Astrocyte (in vitro differentiated cells and primary cell): ENCODE measurements at places on chromosomes 7 and 10. TPM values are rescaled to one million over a fixed set of nuclear protein-coding genes. Genes with fewer than 3 reads are reported as not detected.
A peak's percentile ranks its signal among the peaks of the same experiment; 100 is the strongest.

Gene CPEB3
- 1.2 and 1.6 TPM in 2 replicates for total RNA-seq

GRCh38 chr10:8502573-8502972, 448.1 kb downstream of the GATA3 start:
- no peak for DNase-seq

GRCh38 chr10:132164761-132165278, 21.9 kb upstream of the DPYSL4 start:
- no peak for DNase-seq

- no peak for DNase-seq
Observed at GRCh38 chr10:101766753-101767599, 8.9 kb downstream of the FGF8 start.

DNA sequence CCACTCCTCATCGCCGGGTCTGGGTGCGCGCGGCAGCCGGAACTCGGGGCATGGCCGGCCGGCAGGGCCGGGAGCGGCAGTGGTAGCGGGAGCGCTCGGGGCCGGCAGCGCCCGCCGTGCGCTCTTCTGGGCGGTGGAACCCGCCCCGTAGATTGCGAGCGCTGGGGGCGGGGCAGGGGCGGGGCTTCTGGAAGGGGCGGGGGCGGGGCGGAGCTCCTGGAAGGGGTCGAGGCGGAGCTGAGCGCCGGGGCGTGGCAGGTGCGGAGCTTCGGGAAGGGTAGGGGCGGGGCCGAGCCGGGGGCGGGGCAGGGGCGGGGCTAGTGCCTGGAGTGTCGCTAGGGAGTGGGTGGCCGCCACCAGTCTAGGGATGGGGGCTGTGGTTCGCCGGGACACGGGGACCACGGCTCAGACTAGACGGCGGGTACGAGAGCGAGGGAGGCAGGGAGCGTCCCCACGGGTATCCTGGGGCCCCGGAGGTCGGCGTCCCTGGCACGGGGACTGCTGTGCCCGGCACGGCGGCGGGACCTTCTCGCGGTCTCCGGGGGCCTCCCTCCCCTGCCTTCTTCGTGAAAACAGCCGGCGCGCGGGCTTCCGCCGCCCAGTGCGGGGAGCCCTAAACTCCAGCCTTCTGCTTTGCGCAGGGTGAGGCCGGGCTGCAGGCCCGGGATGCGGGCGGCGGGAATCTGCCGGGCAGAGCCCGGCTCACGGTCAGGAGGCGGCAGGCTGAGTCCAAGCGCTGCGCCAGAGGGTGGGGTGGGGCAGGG, at the start of gene STK32C:
Gene STK32C (minus strand): TSS at position 128 of the 764 bp plus-strand sequence. CDS start 117 bp downstream, at position 11.
- peak; percentile 56 for DNase-seq

- DNase-seq: no peak
Observed at GRCh38 chr7:28142650-28143049, 37.9 kb downstream of the JAZF1 start.

- peak; percentile 71 for DNase-seq
Observed at GRCh38 chr10:3231951-3232730, 59.6 kb upstream of the PITRM1 start.
